ENCODE measurements at places on chromosomes 7 and 10. TPM values are rescaled to one million over a fixed set of nuclear protein-coding genes. Genes with fewer than 3 reads are reported as not detected.

The SMO gene
- not detected for total RNA-seq

The IMPDH1 gene
- 45.0 TPM for total RNA-seq

The PRKCQ gene
- 59.3 TPM for total RNA-seq

The XRCC2 gene
- total RNA-seq, result 1.5 TPM

The SYT15 gene
- total RNA-seq, result 1.6 TPM

The BEND7 gene
- not detected for total RNA-seq

The NCF1 gene
- 12.0 TPM for total RNA-seq

The TMEM273 gene
- not detected for total RNA-seq

The CALHM1 gene
- not detected for total RNA-seq

The ADCY1 gene
- not detected for total RNA-seq

The RBM17 gene
- total RNA-seq, result 130 TPM

The WDR86 gene
- total RNA-seq, result 0.47 TPM

The PCDH15 gene
- not detected for total RNA-seq

The HMX2 gene
- total RNA-seq, result not detected

The IFIT1 gene
- total RNA-seq, result 3.7 TPM

The PLCE1 gene
- total RNA-seq, result not detected

The C10orf120 gene
- total RNA-seq, result not detected

The PDZD7 gene
- 1.3 TPM for total RNA-seq

The MYPN gene
- total RNA-seq, result not detected

The SPDYE5 gene
- not detected for total RNA-seq

The CPA5 gene
- total RNA-seq, result 14.7 TPM

The COL28A1 gene
- 0.91 TPM for total RNA-seq

The ACSM6 gene
- total RNA-seq, result not detected

The PON3 gene
- total RNA-seq, result not detected

The C7orf33 gene
- total RNA-seq, result not detected

The ASIC3 gene
- total RNA-seq, result 13.5 TPM

The MEOX2 gene
- total RNA-seq, result not detected

The TMEM196 gene
- total RNA-seq, result not detected

The AVL9 gene
- total RNA-seq, result 44.5 TPM

The SHH gene
- total RNA-seq, result not detected

The TMEM140 gene
- 27.1 TPM for total RNA-seq

The FFAR4 gene
- not detected for total RNA-seq

The TNS3 gene
- 1.2 TPM for total RNA-seq

The PLPP4 gene
- total RNA-seq, result not detected

The ANKRD30A gene
- total RNA-seq, result not detected

The METTL27 gene
- total RNA-seq, result 3.0 TPM

The GPR158 gene
- not detected for total RNA-seq

All from naive thymus-derived CD8-positive, alpha-beta T cell (primary cell).